ENCODE measurements at places on chromosomes 7 and 10. TPM values are rescaled to one million over a fixed set of nuclear protein-coding genes. Genes with fewer than 3 reads are reported as not detected.

DNAJC9 gene
- 47.8 TPM for total RNA-seq

TRPV6 gene
- 0.24 TPM for total RNA-seq

ANXA11 gene
- total RNA-seq = 187 TPM

ITGA8 gene
- not detected for total RNA-seq

CACNB2 gene
- not detected for total RNA-seq

NACAD gene
- 4.4 TPM for total RNA-seq

NKX1-2 gene
- total RNA-seq = 5.5 TPM

OLAH gene
- not detected for total RNA-seq

BICC1 gene
- total RNA-seq = 2.0 TPM

ANLN gene
- 168 TPM for total RNA-seq

ADRB1 gene
- total RNA-seq = 0.41 TPM

C10orf62 gene
- not detected for total RNA-seq

ZNF425 gene
- 3.0 TPM for total RNA-seq

MUC3A gene
- 0.17 TPM for total RNA-seq

TLX1 gene
- not detected for total RNA-seq

PRRT4 gene
- 0.28 TPM for total RNA-seq

ST8SIA6 gene
- total RNA-seq = not detected

VSTM4 gene
- total RNA-seq = not detected

HKDC1 gene
- 0.48 TPM for total RNA-seq

VAX1 gene
- total RNA-seq = 0.14 TPM

CTAGE4 gene
- 1.4 TPM for total RNA-seq

CYP2E1 gene
- 0.18 TPM for total RNA-seq

DRGX gene
- not detected for total RNA-seq

FRA10AC1 gene
- total RNA-seq = 8.0 TPM

ZKSCAN1 gene
- total RNA-seq = 32.3 TPM

SRPK2 gene
- 43.1 TPM for total RNA-seq

ZPBP gene
- not detected for total RNA-seq

RNF32 gene
- total RNA-seq = 0.68 TPM

OR2A5 gene
- not detected for total RNA-seq

HOXA11 gene
- 0.07 TPM for total RNA-seq

TEX36 gene
- total RNA-seq = not detected
